ENCODE measurements at places on chromosomes 13 and 19. TPM values are rescaled to one million over a fixed set of nuclear protein-coding genes. Genes with fewer than 3 reads are reported as not detected.

THSD1 gene
- 5.6 TPM for total RNA-seq

TYROBP gene
- 171 TPM for total RNA-seq

LILRA1 gene
- 2.5 TPM for total RNA-seq

FPR1 gene
- 60.7 TPM for total RNA-seq

ZIM2 gene
- not detected for total RNA-seq

STARD13 gene
- total RNA-seq = 63.4 TPM

ZNF83 gene
- 38.7 TPM for total RNA-seq

GJB6 gene
- total RNA-seq = not detected

TMEM190 gene
- not detected for total RNA-seq

CNN1 gene
- 43.8 TPM for total RNA-seq

NCAN gene
- total RNA-seq = not detected

GNG14 gene
- not detected for total RNA-seq

CEACAM7 gene
- total RNA-seq = not detected

LRFN3 gene
- 7.1 TPM for total RNA-seq

APC2 gene
- 0.12 TPM for total RNA-seq

RASAL3 gene
- 3.6 TPM for total RNA-seq

SRRM5 gene
- total RNA-seq = 0.38 TPM

ZNF534 gene
- not detected for total RNA-seq

LTBP4 gene
- total RNA-seq = 73.5 TPM

ZNF444 gene
- 13.0 TPM for total RNA-seq

MYH14 gene
- 12.8 TPM for total RNA-seq

FUT6 gene
- not detected for total RNA-seq

LRRC4B gene
- total RNA-seq = 1.2 TPM

TOMM40 gene
- total RNA-seq = 41.6 TPM

ATP4A gene
- not detected for total RNA-seq

RNF17 gene
- not detected for total RNA-seq

ZNF418 gene
- total RNA-seq = 7.9 TPM

C1QTNF9B gene
- total RNA-seq = not detected

ZNF547 gene
- total RNA-seq = 1.9 TPM

KRTDAP gene
- not detected for total RNA-seq

ZFP30 gene
- 16.1 TPM for total RNA-seq

TEX26 gene
- 0.88 TPM for total RNA-seq

SYDE1 gene
- 25.3 TPM for total RNA-seq

CEACAM20 gene
- not detected for total RNA-seq

ARHGAP45 gene
- total RNA-seq = 31.5 TPM

MEIOSIN gene
- not detected for total RNA-seq

CRX gene
- not detected for total RNA-seq

ZNF835 gene
- total RNA-seq = 5.4 TPM

SERTM1 gene
- not detected for total RNA-seq

SLC6A16 gene
- 1.4 TPM for total RNA-seq

ICAM4 gene
- total RNA-seq = 0.82 TPM

GPR183 gene
- total RNA-seq = 44.8 TPM

GGACT gene
- 2.6 TPM for total RNA-seq

ATXN8OS gene
- total RNA-seq = not detected

RRAS gene
- total RNA-seq = 72.2 TPM

AMER2 gene
- total RNA-seq = 0.95 TPM

PRODH2 gene
- total RNA-seq = not detected

NPAS1 gene
- 1.3 TPM for total RNA-seq

METTL21C gene
- total RNA-seq = not detected

ATCAY gene
- total RNA-seq = not detected

KIR3DL1 gene
- total RNA-seq = not detected

C3 gene
- total RNA-seq = 6,271 TPM

MYCBP2 gene
- total RNA-seq = 268 TPM

KLK13 gene
- not detected for total RNA-seq

PRSS57 gene
- total RNA-seq = not detected

Measured in omental fat pad (tissue), 4 donors.